Stimulated activated CD4-positive, alpha-beta T cell treated with anti-CD3 and anti-CD28 coated beads, Interleukin-15, amount 100 ng/mL, for 1 hour (primary cell): ENCODE measurements at places on chromosomes 7 and 10.

DNA sequence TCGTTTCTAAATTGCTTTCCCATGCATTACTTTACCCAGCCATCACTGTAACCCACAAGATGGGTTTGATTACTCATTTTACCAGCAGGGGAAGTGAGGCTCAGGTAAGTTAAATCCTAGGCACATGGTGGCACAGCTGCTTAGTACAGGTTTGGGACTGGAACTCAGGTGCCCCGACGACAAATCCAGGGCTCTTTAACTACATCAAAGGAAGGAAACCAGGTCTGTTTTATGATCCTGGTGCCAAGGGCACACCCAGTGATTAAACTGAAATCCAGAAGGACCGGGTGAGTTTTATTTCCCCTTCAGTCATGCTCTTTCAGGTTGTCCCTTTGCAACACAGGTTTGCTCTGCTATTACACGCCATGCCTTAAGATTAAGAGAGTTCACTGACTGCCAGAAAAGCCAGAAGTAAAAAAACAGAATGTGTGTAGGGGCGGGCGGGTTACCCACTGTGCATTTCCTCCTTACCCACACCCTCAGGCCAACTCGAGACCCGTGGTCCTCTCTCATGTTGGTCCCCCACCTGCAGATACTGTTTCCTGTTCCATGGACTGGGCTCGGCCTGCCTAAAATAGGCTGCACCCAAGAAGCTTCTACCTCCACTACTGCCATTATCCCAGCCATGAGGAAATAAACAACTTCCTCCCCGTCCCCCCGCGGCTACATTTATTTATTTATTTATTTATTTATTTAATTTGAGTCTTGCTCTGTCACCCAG, 55.1 kb upstream of the KDM7A start:
- DNase-seq: no peak

- no peak for DNase-seq
Measured at GRCh38 chr10:91528768-91529167, 104.1 kb downstream of the PPP1R3C start.

- no peak for DNase-seq
Measured at GRCh38 chr7:45704683-45705016, 130.5 kb downstream of the ADCY1 start.

GRCh38 chr10:69069090-69070042, 18.5 kb upstream of the SRGN start:
- no peak for DNase-seq

- DNase-seq: no peak
Measured at GRCh38 chr10:106980495-106981451, 183.7 kb downstream of the SORCS1 start.

GRCh38 chr10:20768843-20769242, 128.3 kb downstream of the NEBL start:
- no peak for DNase-seq

GRCh38 chr7:155694851-155695250, 50.4 kb downstream of the RBM33 start:
- no peak for DNase-seq
